ENCODE measurements at places on chromosomes 11 and 22.

DNA sequence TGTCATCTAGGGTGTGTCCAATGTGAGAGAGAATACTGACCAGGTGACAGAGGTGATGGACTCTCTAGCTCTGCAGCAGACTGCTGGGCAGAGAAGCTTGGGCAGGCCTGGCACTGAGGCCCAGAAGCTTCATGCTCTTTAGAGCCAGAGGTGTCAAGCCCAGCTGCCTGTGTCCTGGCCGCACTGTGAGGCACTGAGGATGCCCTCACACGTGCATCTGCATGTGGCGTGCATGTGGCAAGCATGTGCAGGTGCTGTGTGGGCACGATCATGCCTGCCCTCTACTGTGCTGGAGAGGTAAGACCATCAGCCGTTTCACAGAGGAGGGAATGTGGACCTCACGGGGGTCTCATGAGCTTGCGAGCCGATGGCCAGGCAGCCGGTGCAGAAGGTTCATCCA lies 15.8 kb upstream of the TXNRD2 start:
- no peak for DNase-seq

GRCh38 chr11:95092549-95093324 lies 3.1 kb downstream of the ENDOD1 start:
- peak; percentile 63 for DNase-seq

DNA sequence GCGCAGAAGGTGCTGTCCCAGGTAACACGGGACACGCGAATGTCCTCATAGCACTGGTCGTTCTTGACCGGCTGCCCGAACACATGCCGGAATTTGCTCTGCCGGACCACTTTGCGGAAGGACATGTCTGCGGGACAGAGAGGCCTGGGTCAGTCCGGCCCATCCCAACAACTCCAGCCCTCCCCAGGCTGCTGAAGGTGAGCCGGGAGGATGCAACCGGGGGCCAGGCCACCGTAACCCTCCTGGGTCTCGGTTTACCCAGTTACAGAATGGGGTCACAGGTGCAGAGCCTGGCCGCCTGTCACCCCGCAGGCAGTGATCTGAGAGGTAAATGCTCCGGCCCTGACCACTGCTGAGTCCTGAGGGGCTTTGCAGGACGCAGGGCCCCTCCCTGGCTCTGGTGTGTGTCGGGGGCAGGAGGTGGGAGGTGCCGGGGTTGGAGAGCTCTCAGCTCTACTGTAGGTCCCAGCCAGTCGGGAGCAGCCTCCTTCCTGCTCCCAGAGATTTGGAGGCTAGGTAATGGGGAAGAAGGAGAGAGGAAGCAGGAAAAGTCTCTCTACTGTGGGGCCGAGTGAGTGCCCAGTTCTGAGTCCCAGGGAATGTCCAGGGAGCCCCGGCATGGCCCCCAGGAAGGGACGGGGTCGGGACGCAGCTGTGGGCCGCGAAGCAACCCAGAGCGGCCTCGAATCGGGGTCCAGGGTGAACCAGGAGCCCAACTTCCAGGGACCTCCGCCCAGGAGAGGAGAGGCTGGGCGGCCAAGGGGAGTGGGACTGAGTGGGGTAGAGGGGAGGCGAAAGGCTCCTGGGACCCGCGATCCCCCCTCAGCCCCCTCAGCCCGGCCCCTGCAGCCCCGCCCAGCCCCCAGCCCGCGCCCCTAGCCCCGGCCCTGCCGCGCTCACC lies 522 bp downstream of the CORO1B start:
- DNase-seq, result peak; percentile 34

- no peak for DNase-seq
Measured at GRCh38 chr11:114110952-114111947, 51.7 kb downstream of the ZBTB16 start.

DNA sequence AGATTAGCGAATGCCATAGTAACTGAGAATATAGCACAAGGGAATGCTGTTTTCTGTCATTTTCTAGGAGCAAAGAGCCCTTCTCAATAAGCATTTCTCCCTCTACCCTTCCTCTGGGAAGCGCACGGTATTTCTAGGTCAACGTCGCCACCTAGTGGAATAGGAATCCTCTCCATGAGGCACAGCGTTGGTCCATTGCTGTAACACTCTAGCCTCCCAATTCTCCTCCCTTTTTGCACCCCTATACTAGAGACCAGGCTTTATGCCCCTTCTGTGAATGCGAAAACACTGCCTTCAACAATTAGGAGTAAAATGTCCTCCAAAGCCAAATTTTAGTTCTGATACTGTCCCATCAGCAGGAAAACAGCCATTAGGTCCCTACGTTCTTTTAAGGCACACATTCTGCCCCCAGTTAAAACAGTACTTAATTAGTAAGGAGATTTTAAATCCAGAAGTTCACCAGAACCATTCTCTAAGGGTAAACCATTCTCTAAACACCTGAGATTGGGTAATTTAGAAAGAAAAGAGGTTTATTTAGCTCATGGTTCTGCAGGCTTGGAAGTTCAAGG lies 12.8 kb upstream of the HYLS1 start:
- DNase-seq, result peak; percentile 71

DNA sequence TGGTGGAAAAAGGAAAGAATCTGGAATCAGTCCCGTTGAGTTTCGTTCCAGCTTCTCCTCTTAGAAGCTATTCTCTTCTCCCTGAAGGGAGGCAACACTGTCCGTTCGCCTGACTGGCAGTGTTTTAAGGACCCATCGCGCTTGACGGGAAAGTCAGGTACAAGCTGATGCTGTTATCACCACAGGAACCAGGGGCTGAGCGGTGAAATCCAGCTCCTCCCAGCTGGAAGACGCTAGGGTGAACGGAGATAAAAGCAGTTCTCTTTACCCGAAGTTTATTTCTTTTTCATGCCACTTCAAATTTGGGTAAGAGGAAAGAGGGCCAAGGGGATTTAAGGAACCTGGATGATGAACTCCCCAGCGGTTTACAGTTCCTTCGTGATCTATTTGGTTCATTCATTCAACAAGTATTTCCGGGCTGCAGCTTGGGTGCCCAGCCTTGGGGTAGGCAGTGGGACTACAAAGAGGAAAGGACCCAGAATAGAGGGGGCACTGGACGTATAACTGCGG lies 551 bp upstream of the DEUP1 start:
- DNase-seq, result peak; percentile 13

DNA sequence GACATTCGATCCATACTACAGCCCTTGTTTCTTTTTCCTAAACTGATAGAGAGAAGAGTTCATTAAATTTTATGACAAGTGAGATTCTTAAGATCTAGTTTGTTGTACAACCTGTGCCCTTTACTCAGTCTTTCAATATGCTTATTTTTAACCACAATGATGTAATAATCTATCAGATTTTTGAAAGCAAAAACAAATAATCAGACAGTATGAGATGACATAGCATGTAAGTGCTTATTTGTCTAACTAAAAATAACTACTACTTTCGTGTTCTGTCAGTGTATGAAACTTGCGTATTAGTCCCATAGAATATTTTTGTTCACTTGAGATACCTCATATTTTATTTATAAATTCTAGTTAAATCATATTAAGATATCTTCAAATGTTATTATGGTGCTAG lies 33.2 kb downstream of the RAB39A start:
- DNase-seq, result no peak

DNA sequence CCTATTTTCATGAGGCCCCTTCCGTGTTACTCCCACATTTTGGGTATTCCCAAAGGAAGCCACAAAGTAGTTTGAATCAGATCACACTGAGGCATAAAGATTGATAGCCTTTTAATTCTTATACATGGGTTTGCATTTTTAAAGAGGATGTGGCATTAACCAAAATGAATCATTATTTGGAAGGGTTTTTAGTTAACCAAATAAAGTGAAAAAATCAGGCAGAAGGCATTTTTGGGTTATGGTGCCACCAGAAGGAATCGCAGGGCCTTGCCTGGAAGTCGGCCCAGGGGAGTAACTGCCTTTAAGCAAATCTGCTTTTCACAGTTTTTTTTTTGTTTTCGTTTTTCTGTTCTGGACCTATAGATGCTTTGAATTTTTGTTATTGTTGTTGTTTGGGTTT lies 55.4 kb downstream of the HSD17B12 start:
- DNase-seq, result peak; percentile 68

GRCh38 chr11:33598426-33599069 lies 102.1 kb downstream of the C11orf91 start:
- DNase-seq, result no peak

DNA sequence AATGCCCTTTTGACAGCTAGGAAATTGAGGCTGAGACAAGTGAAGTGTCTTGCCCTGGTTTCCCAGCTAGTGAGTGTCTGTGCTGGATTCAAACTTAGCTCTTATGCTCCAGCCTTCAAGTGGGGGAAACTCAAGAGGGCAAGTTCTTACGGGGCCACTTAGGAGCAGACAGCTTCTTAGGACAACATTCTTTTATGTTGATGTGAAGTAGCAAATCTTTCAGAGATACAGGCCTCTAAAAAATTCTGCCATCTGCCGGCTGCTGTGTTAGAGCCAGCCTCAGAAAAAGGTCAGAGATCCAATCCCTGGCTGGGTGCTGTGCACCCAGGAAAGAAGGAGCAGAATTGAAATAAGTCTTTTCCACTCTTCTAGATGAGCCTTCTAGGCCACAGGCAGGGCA lies 26.6 kb downstream of the TIMP3 start:
- DNase-seq, result no peak

DNA sequence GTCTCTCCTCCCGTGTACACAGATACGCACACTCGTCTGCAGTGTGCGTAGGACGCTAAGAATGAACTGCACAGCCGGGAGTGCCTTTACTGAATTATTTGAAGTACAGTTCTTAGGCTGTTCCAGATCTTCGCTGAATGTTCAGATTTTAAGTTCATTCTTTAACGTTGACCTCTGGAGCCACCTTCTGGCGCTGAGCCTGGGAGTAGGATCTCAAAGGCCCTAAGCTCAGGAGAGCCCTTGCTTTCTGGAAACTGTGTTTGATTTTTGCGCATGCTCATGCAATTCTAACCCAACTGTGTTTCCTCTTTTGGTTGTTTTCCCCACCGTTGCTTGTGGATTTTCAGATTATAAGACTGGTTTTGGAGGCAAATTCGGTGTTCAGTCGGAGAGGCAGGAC lies 22.8 kb downstream of the CTTN start:
- no peak for DNase-seq

GRCh38 chr22:45776313-45776585 lies 104.6 kb downstream of the ATXN10 start:
- DNase-seq, result no peak

- no peak for DNase-seq
Measured at GRCh38 chr11:128116885-128117284, 470.5 kb downstream of the ETS1 start.

GRCh38 chr22:19760951-19761724 lies 560 bp downstream of the TBX1 start:
- DNase-seq, result peak; percentile 51

GRCh38 chr11:32830796-32831195 lies 1.1 kb downstream of the PRRG4 start:
- no peak for DNase-seq

GRCh38 chr22:43094085-43094484 lies 4.9 kb upstream of the TTLL1 start:
- DNase-seq, result peak; percentile 49

GRCh38 chr11:114819028-114819427 lies 140.7 kb downstream of the NXPE2 start:
- no peak for DNase-seq

GRCh38 chr22:44764373-44764772 lies 12.0 kb downstream of the ARHGAP8 start:
- no peak for DNase-seq

- no peak for DNase-seq
Measured at GRCh38 chr11:127027789-127028188, 27.2 kb upstream of the KIRREL3 start.

GRCh38 chr11:112185883-112186282 lies 10.6 kb downstream of the BCO2 start:
- no peak for DNase-seq

- peak; percentile 35 for DNase-seq
Measured at GRCh38 chr11:33413301-33413700, 156.1 kb downstream of the HIPK3 start.

DNA sequence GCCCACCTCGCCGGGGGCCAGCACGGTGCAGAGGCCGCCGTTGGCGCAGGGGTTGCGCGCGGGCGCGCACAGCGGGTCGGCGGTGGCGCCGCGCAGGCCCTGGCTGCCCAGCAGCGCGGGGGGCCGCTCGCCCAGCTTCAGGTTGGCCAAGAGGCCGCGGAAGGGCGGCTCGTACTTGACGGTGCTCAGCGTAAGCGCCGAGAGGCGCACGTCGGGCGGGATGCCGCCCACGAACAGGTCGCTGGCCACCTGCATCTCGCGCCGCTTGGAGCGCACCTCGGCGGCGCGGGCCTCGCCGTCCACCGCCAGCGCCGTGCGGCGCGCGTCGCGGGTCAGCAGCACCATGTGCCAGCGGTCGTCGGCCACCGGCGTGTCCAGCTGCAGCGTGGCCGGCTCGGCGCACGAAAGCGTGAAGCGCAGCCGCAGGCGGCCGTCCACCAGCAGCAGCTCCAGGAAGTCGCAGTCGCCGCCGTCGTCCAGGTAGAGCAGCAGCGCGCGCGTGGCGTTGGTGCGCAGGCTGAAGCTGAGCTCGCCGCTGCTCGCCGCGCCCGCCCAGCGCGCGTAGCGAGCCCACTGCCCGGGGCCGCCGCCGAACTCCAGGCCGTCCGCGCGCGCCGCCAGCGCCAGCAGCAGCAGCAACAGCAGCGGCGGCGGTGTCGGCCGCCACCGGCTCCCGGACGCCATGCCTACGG lies 9.8 kb downstream of the NRXN2 start:
- peak; percentile 67 for DNase-seq

DNA sequence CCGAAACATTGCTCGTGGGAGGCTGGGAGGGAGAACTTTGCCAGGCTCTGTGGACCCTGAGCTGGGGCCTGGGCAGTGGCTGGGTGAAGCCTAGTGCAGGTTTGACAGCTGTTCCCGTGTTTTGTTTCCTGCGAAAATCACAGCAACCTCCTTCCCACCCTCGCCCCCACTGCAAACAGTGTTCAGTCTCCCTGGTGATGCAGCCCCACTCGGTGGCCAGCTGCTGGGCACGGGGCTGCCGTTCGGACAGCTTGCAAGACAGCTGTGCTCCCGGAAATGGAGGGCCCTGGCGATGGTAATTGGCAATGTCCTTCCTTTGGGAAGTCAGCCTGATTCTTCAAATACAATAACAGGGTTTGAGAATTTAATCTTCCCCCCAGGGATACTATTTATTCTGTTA lies 10.4 kb upstream of the GAL start:
- no peak for DNase-seq

DNA sequence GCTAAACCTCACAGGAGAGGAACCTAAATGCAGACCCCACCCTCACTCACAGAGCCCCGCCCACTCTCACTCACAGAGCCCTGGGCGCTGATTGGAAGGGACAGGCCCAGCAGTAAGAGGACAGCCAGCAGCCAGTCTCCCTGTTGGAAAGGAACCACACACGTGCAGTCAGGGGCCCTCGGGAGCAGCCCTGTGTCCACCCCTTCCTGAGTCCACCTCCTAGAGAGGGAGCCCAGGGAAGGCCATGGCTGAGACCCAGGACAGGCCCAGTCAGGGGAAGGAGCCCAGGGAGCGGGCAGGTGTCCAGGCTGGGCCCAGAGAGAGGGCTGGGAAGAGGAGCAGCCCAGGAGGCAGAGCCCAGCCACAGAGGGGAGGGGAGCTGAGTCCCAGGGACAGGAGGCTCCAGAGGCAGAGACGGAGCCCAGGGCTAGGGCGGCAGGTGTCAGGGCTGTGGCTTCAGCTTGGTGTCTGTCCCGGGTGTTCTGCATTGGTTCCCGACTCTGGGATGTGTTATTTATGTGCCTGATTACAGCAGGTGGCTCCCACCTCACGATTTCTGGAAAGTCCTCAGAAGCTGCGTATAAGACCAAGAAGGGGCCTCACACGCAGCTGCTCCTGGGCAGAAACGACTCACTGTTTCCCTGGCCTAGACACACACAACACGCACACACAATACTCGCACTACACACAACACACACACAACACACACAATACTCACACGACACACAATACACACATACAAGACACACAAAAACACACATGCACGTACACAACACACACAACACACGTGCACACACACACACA lies 9.0 kb upstream of the APOBEC3H start:
- DNase-seq, result no peak

GRCh38 chr11:134342572-134343340 lies 11.0 kb downstream of the GLB1L2 start:
- no peak for DNase-seq
